ENCODE measurements at places on chromosomes 7 and 10.

GRCh38 chr7:107917763-107918651 lies 27.0 kb downstream of the DLD start:
- H3K27me3 ChIP-seq = no peaks in the 10 kb centered on the region
- H3K4me1 ChIP-seq = no peaks in the 10 kb centered on the region
- peaks cover 57% of the 10 kb centered on the region for H3K36me3 ChIP-seq
- no peak overlapping the region for H3K27ac ChIP-seq
- no peak for DNase-seq
- H3K4me3 ChIP-seq = no peak overlapping the region

- H3K27ac ChIP-seq = no peak within 1 kb of the TSS
- peaks cover 23% of the 10 kb centered on the region for H3K27me3 ChIP-seq
- DNase-seq = no peak
- peaks cover 23% of the 10 kb centered on the region for H3K4me1 ChIP-seq
Measured at GRCh38 chr10:132186488-132187429, at the start of gene DPYSL4. TSS of gene DPYSL4 (plus strand) at chr10:132186948. CDS start at chr10:132187064, 116 bp downstream.

DNA sequence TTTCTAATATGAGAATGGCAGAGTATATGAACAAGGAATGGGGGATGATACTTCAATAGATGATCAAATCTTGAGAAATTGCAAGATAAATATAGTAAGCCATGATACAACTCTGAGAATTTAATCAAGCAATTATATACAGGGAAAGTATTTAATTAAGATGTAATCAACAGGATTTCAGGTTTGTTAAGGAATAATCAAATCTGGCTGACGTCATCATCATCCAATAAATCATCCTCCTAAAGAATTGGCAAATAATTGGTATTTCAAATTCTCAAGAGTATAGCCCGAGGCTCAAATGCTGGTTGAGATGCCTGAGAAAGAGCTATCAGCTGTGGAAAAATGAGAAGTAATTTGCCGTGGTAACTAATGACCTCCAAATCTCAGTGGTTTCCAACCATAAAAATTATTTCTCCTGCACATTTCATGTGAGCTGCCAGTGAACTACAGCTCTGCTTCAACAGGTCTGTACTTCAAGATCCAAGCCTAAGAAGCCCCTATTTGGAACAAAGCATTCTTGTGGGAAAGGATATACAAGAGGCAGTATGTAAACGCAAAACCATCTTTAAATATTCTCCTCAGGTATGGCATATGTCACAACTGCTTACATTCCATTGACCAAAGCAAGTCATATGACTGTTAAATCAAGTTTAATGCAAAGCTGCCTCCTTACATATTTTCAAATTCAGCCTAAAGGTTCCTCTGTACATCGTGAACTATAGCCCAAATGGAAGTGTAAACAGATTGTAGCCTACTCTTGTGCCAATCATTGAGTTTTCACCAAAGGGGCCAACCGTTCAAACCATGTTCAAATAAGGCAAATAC lies 503.0 kb downstream of the KIF20B start:
- H3K36me3 ChIP-seq = no peaks in the 10 kb centered on the region
- H3K4me1 ChIP-seq = no peaks in the 10 kb centered on the region
- no peak overlapping the region for H3K27ac ChIP-seq
- H3K4me3 ChIP-seq = no peak overlapping the region
- no peak for DNase-seq

DNA sequence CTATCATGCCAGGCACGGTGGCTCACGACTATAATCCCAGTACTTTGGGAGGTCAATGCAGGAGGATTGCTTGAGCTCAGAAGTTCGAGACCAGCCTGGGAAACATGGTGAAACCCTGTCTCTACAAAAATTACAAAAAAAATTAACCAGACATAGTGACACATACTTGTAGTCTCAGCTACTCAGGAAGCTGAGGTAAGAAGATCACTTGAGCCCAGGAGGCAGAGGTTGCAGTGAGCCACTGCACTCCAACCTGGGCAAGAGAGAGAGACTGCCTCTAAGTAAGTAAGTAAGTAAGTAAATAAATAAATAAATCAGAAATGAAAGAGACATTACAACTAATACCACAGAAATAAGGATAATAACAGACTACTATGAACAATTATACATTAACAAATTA lies 36.2 kb downstream of the PDLIM1 start:
- no peaks in the 10 kb centered on the region for H3K27me3 ChIP-seq
- no peak for DNase-seq
- no peak overlapping the region for H3K27ac ChIP-seq
- peaks cover 1% of the 10 kb centered on the region for H3K36me3 ChIP-seq
- no peak overlapping the region for H3K4me3 ChIP-seq

DNA sequence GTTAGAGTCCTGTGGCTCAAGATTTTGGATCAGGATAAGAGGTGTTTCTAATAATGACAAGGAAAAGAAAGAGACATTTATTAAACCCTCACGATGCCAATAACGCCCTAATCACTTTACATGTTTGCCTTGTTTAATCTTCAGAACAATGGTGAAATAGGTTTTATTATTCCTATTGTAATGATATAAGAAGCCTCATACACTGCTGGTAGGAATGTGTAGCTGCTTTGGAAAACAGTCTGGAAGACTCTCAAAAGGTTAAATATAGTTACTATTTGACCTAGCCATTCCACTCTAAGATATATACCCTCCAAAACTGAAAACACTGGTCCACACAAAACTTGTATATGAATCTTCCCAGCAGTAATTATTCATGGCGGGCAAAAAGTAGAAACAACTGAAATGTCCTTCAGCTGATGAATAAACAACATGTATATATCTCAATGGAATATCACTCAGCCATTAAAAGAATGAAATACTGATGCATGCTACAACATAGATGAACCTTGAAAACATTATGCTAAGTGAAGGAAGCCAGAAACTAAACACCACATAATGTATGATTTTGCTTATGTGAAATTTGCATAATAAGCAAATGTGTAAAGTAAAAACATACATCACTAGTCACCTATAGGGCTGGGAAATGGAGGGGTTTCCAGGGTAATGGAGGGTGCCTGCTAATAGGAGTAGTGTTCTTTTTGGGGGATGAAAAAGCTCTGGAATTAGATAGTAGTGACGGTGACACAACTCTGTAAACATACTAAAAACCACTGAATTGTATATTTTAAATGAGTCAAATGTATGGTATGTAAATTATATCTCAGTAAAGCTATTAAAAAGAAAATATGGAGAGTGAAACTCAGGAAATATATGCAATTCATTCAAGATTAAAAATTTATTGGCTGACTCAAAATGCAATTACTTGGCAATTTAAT lies 76.9 kb upstream of the ANK3 start:
- H3K36me3 ChIP-seq = no peaks in the 10 kb centered on the region
- H3K4me3 ChIP-seq = no peak overlapping the region
- H3K27me3 ChIP-seq = no peaks in the 10 kb centered on the region
- DNase-seq = no peak
- H3K27ac ChIP-seq = no peak overlapping the region

DNA sequence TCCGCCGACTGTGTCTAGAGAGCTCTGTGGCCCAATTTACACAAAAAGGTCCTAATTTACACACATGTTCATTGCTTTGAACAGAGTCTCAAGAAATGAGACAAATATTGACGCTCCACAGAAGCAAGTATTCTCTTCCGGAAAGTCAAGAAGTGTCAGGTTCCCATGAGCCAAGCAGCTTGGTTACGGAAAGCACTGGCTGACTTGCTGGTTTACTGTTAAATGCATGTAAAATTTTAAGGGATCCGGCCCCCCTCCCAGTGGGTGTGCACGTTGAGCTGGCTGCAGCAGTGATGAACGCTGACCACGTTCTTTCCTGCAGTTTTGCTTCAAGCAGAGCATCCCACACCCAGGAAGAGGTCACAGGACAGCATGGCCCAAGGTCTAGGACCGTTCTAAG lies 76.8 kb downstream of the DIP2C start:
- H3K4me1 ChIP-seq = no peaks in the 10 kb centered on the region
- H3K36me3 ChIP-seq = no peaks in the 10 kb centered on the region
- no peak for DNase-seq
- no peak overlapping the region for H3K4me3 ChIP-seq

- H3K36me3 ChIP-seq = no peaks in the 10 kb centered on the region
- no peak overlapping the region for H3K27ac ChIP-seq
- H3K4me3 ChIP-seq = no peak overlapping the region
Measured at GRCh38 chr10:14971867-14972448, 12.8 kb downstream of the MEIG1 start.

- H3K27me3 ChIP-seq = no peaks in the 10 kb centered on the region
- H3K4me3 ChIP-seq = no peak overlapping the region
- H3K27ac ChIP-seq = no peak overlapping the region
- H3K36me3 ChIP-seq = peaks cover 53% of the 10 kb centered on the region
Measured at GRCh38 chr7:77308792-77309191, 107.4 kb downstream of the GSAP start.

DNA sequence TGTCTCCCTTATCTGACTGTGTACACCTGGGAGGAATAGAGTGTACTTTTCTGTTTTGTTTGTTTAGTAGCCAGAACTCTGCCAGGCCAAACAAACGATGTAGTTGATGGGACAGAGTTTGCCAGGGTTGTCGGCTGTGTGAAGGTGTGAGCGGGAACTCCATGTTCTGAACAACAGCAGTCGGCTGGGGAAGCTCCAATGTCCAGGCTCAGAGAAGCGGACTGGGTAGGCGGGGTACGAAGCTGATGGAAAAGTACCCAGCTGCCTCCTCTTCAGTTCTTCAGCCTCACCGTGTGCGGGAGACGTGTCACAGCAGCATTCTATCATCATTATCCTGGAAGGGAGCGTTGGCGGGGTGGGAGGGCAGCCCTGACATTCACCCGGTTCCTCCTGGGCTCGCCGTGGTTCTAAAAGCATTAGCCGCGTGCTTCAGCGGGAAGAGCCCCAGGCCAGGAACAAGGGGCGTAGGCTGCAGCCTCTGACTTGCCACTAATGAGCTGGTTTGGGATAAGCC lies 52.9 kb downstream of the PFKFB3 start:
- no peaks in the 10 kb centered on the region for H3K4me1 ChIP-seq
- DNase-seq = no peak
- no peak overlapping the region for H3K27ac ChIP-seq

DNA sequence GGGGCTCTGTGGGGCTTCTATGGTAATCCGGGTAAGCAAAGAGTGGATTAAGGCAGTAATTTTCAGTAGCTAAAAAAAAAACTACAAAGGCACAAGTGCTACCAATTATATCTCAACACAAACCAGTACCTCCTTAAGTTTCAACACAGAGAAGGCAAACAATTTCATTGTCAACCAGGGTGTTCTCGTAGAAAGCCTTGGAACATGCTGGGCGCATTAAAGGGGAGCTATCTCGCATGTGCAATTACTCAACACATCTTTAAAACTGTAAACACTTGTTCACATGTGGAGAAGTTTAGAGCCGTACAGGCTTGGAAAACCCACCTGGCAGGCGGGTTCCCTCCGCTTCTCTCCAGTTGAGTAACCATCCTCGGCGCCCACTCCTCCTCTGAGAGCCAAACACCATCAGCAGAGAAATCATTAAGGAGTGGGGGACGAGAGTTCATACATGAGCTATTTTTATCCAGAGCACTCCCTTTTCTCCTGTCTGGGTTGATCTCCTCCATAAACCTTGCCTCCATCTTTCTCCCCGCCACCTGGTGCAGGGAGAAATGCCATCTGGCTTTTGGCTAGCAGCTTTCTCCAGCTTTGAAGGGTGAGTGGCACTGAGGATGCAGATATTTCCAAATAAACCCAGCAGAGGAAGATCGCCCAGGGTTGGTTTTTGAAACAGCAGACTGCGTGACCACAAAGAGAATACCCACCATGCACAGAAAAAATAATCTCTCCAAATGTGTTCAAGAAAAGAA lies 287.1 kb downstream of the WDR11 start:
- DNase-seq = no peak
- no peaks in the 10 kb centered on the region for H3K36me3 ChIP-seq
